RWPE1 (cell line): ENCODE measurements at places on chromosomes 11 and 22.

DNA sequence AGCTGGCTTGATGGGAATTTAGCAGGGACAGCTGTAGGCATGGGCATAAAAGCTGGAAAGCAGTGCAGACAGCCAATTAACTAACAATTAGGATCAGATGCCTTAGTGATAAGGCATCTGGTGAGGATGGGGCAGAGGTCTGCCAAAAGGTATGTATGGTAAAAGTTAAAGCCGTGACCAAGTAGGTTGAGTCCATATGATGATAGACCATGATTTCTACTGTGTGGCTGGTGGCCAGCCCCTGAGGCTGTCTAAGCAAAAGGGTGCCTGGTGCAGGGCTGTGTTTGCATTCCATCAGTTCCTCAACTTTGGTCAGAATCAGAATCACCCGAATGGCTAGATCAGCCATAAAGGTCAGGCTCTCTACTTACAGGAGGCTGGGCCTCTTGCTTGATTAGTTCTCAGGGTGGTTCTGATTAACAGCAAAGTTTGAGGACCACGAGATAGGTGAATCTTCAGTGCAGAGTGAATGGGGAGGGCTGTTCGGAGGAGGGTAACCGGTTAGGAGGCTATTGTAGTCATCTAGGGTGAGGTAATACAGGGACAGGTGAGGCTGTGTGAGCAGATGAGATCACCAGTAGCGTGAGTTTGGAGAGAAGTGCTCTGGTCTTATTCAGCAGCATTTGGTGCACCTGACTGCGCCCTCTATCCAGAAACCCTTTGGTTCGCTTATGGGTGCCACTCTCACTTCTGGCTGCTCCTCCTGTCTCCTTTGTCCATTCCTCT is 27.2 kb downstream of the PPFIBP2 start:
- DNase-seq: no peak

GRCh38 chr11:59918987-59919589 is 19.1 kb upstream of the OOSP1 start:
- DNase-seq: peak; percentile 45

GRCh38 chr11:113867843-113868503 is 7.4 kb downstream of the USP28 start:
- no peak for DNase-seq

DNA sequence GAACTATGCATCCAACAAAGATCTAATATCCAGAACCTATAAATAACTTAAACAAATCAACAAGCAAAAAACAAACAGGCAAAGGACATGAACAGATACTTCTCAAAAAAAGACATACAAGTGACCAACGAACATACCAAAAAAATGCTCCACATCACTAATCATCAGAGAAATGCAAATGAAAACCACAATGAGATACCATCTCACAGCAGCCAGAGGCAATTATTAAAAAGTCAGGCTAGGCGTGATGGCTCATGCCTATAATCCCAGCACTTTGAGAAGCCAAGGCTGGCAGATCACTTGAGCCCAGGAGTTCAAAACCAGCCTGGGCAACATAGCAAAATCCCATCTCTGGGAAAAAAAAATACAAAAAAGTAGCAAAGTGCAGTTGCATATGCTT is 10.7 kb downstream of the SAA4 start:
- DNase-seq: no peak

- no peak for DNase-seq
These were observed 19.8 kb downstream of the IGSF9B start for GRCh38 chr11:133937015-133937414.

GRCh38 chr11:72075109-72075508 is 5.2 kb downstream of the NUMA1 start:
- DNase-seq: no peak

GRCh38 chr11:121419836-121420235 is 32.3 kb upstream of the SORL1 start:
- no peak for DNase-seq

DNA sequence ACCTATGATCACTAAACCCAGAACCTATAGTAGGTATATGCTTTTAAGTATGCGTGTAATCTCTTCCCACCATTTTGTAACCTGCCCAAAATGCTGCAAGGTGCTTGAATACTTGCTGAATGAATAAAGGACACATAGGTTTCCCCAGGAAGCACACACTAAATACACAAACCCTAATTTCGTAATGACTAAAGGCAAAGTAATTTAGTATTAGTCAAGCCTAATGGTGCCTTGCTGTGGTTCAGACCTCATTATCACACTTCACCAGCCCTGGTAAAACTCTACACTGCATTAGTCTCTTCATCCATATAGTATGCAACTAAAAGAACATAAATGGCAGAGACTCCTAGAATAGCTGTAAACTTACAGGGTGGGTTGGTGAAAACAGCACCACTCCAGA is 289.0 kb upstream of the PITPNB start:
- DNase-seq: peak; percentile 12

- DNase-seq: no peak
These were observed 1.6 kb downstream of the ANKRD42 start for GRCh38 chr11:83195143-83195466.

DNA sequence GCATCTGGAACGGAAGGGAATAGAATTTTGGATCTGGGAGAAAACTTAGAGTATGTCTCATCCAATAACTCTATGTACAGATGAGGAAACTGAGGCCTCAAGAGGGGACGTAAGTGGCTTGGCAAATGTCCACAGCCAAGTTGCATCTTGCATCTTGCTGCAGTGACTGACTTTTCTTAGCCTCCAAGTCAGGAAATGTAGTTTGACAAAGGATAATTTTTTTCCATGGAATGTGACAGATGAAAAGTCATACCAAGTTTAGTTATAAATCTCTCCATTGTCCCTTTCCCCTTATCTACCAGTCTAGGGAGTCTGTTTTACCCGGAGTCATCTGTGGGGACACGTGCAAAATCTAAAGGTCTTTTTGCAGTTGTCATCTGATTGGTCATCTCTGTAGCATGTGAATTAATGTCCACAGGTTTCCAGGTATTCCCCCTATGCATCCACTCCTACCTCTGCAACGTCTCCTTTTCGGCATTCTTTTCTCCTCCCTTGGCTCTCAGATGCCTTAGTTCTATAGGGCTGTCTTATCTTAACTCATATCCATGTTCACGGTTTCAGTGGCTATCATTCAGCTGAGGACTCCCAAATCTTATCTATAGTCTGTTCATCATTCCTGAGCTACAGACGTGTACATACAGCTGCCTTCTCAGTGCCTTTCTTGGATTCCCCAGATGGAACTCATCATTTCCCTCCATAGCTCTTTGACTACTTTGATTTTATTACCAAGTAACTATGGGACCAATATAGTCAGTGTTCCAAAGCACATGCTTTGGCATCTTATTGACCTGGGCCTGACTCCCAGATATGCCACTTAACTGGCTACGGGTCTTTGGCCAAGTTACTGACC is 139.5 kb upstream of the TIMP3 start:
- no peak for DNase-seq

DNA sequence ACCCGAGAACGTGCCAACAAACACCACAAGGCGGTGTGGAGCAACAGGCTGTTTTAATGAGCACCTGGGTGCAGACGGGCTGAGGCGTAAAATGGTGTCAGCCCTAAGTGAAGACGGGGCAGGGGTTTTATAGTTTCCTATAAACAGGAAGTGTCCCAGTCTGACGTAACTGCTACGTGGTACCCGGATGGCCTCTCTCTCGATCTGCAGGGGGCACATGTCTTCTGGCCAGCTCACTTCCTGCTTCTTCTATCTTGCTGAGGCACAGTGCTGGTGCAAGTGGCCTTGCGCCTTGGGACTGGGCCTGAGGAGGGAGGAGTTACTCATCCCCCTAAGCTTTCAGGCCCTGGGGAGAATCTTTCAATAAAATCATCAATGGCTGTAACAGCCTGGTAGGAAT is 20.9 kb downstream of the OOSP3 start:
- DNase-seq: no peak

GRCh38 chr22:22395245-22395644 is 113.3 kb downstream of the ZNF280B start:
- DNase-seq: no peak

DNA sequence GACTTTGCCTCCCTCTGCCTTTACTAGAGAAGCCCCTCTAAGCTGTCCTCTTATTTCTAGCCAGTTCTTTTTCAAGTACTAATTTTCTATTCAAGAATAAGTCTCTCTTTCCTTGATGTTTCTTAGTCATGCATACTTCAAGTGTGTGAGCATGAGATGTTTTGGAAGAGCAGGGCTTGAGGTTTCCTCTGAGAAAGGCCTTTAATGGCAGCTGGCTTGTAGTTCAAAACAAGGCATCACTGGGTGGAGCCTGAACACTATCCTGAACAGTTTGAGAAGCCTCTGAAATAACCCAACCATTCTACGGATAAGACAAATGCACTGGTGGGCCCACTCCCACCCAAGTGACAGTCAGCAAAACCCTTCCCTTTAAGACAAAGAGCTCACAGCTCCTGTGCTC is 37.6 kb downstream of the CLDN25 start:
- DNase-seq: no peak

GRCh38 chr11:63764340-63764678 is 4.3 kb downstream of the ZFTA start:
- no peak for DNase-seq

GRCh38 chr11:129973068-129973467 is 29.6 kb downstream of the PRDM10 start:
- DNase-seq: no peak

GRCh38 chr11:13338019-13338426 is 60.4 kb downstream of the BMAL1 start:
- peak; percentile 42 for DNase-seq

DNA sequence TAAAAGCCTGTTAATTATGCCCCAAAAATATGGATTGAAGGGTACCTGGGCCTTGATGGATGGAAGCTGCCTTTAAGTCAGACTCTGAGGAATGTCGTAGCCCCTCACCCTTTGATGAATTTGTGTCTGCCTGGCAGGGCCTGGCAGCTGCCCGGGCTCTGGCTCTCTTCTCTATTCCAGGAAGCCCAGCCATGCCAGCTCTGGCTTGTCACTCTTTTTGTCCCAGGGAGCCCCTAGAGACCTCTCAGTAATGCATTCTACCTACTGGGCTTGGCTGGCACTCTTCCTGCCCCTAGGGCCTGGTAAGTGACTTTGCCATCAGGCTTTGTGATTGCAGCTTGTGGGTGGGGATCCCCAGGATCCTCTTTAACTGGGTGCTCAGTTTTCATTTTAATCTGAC is 103.8 kb downstream of the GRIK4 start:
- no peak for DNase-seq

- no peak for DNase-seq
These were observed 1058.2 kb downstream of the LRRC4C start for GRCh38 chr11:40401132-40401853.

GRCh38 chr11:95520369-95521132 is 269.0 kb downstream of the FAM76B start:
- DNase-seq: no peak

- no peak for DNase-seq
These were observed at the start of gene HSPB2 for GRCh38 chr11:111912535-111912934. Gene HSPB2 (plus strand): TSS chr11:111912734. CDS start chr11:111912830, 96 bp downstream.

DNA sequence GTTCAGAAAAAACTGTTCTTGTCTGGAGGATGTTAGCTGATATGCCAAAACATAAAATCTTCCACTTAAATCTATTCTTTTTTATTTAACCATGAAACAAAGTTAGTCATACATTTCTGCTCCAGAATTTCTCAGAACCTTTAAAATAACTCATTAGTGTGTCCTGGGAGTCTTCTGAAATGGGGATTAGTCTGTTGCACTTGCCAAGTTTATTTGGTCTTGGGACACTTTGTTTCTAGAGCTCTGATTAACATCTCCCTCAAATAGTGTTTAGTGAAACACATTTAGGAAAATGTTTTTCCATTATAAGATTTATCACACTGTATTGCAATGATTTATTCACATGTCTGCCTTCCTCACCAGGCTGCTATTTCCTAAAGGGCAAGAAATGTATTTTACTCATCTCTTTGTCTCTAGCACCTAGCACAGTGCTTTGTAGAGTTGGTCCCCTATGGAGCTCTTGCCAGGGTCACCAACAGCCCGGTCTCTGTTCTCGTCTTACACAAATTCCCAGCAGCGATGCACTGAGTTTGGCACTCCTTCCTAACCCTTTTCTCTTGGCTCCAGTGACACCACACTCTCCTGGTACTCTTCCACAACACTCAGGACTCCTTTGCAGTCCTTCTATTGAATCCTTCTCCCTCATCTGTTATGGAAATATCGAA is 189.2 kb downstream of the CSNK2A3 start:
- DNase-seq: no peak

DNA sequence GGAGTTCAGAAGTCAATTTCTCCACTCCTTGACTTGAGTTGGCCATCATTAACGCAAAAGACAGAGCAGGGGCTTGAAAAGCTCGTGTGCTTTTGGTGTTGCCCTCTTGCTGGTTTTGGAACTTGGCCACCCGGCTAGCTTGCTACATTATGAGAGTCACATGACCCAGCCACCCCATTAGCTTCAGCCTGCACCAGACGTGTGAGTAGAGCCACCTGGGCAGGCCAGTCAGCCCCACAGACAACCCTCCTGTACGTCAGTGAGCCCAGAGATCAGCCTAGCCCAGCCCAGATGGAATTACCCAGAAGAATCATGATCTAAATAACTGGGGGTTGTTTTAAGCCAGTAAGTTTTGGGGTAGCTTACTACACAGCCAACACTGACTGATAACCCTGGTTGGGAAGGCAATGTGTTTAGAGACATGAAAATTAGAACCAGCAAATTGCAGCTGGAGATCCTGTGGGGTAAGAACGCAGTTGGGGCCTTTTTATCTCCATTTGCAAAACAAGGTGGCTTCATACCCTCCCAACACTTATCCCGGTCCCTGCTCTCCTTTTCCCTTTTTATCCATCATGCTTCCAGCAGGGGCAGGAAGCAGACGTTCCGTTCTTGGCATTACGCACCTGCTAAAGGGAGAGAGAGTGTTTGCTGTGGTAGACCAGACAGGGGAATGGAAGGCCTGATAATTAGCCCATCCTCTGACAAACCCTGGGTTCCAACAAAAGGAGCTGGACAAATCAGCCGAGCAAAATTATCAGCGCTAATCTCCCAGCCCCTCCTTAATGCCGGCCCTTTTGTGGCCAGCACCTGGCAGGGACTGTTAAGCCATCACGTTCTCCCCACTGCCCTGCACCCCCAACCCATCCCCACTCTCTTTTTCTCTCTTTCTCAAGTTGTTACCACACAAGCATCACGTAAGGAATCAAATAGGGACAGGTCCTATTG is 548.7 kb upstream of the CADM1 start:
- DNase-seq: no peak

DNA sequence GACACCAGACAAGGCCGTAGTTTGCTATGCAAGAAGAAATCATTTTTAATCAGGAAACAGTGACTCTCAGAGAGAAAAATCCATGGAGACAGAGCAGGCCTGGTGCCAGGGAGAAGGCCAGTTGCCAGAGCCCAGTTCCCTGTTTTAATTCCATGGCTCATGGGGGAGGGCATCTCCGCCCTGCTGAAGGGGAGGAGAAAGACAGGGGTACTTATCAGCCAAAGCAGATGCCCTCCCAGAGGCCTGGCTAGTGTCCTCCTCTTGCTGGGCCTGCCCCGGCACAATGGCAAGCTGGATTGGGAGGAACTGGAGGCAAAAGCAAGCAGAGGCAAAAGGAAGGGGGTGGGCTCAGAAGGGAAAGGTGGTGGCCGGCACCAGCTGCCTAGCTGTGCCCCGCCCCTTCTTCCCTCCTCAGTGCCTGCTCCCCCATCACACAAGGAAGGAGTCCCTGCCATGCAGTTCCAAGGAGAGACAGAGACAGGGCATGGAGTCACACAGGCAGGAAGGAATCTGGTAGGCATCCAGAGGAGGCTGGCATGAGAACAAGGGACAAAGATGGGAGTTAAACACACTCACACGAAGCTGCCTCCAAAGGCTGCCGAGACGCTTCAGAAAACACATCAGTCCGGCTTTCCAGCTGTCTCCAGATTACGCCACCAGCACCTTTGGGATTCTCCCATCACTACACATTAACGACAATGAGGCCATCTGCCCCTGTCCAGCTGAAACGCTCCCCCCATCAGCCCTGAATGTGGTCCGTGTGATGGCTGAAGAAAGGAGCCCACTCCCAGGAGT is 591.8 kb downstream of the BUD13 start:
- DNase-seq: no peak
